ENCODE measurements at places on chromosomes 4 and X. TPM values are rescaled to one million over a fixed set of nuclear protein-coding genes. Genes with fewer than 3 reads are reported as not detected.

DNA sequence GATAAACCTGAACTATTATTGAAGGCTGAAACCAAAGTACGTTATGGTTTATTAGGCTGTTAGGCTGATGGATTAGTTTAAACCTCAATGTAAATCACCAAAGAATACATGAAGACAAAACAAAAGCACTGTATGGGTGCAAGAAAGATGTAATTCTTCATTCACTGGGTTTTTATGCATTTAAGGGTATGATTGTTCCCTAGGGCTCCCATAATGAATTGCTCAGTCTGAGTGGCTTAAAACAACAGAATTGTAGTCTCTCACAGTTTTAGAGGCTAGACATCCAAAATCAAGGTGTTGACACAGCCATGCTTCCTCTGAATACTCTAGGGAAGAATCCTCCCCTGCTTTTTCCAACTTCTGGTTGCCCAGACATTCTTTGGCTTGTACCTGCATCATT, 222.8 kb downstream of the TENM3 start:
- no peaks in the 10 kb centered on the region for H3K36me3 ChIP-seq
- H3K4me1 ChIP-seq, result no peaks in the 10 kb centered on the region
- H3K4me3 ChIP-seq, result no peak overlapping the region
- no peaks in the 10 kb centered on the region for H3K27me3 ChIP-seq
- no peak for DNase-seq

GRCh38 chrX:6849716-6850414, 297.6 kb upstream of the STS start:
- H3K27me3 ChIP-seq, result no peaks in the 10 kb centered on the region
- DNase-seq, result no peak
- H3K27ac ChIP-seq, result no peak overlapping the region
- no peaks in the 10 kb centered on the region for H3K36me3 ChIP-seq
- H3K4me3 ChIP-seq, result no peak overlapping the region

PABPC5 gene
- 0.67 TPM for total RNA-seq

GRCh38 chr4:7501873-7502272, 67.1 kb upstream of the PSAPL1 start:
- no peaks in the 10 kb centered on the region for H3K36me3 ChIP-seq
- no peaks in the 10 kb centered on the region for H3K4me1 ChIP-seq
- no peaks in the 10 kb centered on the region for H3K27me3 ChIP-seq
- DNase-seq, result no peak

CABS1 gene
- total RNA-seq, result not detected

DNA sequence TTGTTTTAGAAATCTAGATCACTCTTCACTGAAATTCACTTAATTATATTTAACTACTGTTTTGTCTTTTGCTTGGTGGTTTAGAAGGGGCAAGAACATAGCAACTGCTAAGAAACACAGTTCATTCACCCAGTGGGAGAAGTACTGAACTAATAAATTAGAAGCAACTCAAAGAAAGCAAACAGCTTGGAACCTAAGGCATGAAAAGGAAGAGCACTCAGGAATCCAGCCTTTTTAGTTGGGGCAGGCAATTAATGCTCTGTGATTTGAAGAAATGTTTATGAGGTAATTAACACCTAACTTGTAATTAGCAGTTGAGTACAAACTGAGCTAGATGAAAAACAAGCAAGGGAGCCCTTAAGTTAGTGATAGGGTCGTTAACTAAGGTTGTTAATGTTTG, 22.8 kb downstream of the SEPTIN11 start:
- H3K27me3 ChIP-seq, result no peaks in the 10 kb centered on the region
- no peak overlapping the region for H3K27ac ChIP-seq
- DNase-seq, result no peak
- H3K4me3 ChIP-seq, result no peak overlapping the region
- no peaks in the 10 kb centered on the region for H3K36me3 ChIP-seq

GRCh38 chr4:173177232-173177631, 8.6 kb downstream of the GALNT7 start:
- no peak overlapping the region for H3K4me3 ChIP-seq
- no peaks in the 10 kb centered on the region for H3K27me3 ChIP-seq
- peaks cover 7% of the 10 kb centered on the region for H3K4me1 ChIP-seq

DNA sequence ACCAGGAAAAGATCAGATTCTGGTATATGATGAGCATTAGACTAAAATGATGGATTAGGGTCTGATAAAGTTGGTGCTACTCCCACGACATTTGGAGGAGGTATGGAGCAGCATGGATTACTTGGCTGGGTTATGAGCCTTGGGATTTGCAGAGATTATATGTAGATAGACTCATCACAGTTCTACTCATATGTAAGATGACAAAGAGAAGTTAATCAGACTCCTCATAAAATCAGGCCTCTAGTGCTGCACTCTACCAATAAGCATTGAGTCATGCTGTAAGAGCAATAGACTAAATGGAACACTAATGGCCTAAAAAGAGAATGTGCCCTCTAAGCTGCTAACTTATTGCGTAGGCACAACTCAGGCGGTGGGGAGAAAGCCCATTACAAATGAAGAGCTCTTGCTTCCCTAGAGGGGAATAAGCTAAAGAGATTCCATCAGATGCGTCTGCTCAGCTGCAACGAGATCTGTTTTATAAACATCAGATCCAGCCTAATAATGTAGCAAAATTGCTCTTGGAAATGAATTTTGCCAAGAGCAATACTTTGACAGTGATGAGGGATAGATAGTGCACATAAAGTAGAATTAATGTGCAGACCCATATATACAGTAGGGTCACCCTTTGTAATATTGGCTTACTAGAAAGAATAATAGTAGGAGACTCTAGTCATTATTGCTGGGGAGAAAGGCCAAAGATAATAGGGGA, 17.5 kb downstream of the LIAS start:
- no peaks in the 10 kb centered on the region for H3K27me3 ChIP-seq
- no peaks in the 10 kb centered on the region for H3K4me1 ChIP-seq
- H3K36me3 ChIP-seq, result peaks cover 29% of the 10 kb centered on the region
- no peak for DNase-seq

CTAG2 gene
- not detected for total RNA-seq

LGI2 gene
- 7.9 TPM for total RNA-seq

MAGEA2 gene
- total RNA-seq, result not detected

DNA sequence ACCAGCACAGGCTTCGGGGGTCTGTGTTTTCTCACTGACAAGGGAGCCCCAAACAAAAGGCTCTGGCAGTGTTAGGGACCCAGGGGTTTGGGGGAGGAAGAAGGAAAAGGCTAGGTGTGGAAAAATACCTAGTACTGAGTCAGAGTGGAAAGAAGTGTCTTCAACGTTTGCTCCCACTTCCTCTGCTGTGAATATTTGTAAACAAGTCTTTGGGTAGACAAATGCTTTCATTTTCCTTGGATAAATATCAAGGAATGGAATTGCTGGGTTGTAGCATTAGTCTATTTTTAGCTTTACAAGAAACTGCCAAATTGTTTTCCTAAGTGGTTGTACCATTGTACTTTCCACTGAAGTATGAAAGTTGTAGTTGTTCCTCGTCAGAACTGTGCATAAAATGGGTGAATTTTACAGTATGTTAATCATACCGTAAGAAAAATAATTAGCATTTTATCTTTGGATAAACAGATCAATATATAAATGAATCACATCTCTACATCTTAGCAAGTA, 17.4 kb downstream of the COL4A5 start:
- no peak for DNase-seq
- H3K27ac ChIP-seq, result no peak overlapping the region
- no peak overlapping the region for H3K4me3 ChIP-seq
- H3K36me3 ChIP-seq, result no peaks in the 10 kb centered on the region
- no peaks in the 10 kb centered on the region for H3K4me1 ChIP-seq

- no peak for DNase-seq
- H3K36me3 ChIP-seq, result no peaks in the 10 kb centered on the region
- no peak overlapping the region for H3K27ac ChIP-seq
- no peaks in the 10 kb centered on the region for H3K4me1 ChIP-seq
- H3K27me3 ChIP-seq, result no peaks in the 10 kb centered on the region
These were observed 155.2 kb upstream of the GALNT7 start for GRCh38 chr4:173013232-173013930.

DNA sequence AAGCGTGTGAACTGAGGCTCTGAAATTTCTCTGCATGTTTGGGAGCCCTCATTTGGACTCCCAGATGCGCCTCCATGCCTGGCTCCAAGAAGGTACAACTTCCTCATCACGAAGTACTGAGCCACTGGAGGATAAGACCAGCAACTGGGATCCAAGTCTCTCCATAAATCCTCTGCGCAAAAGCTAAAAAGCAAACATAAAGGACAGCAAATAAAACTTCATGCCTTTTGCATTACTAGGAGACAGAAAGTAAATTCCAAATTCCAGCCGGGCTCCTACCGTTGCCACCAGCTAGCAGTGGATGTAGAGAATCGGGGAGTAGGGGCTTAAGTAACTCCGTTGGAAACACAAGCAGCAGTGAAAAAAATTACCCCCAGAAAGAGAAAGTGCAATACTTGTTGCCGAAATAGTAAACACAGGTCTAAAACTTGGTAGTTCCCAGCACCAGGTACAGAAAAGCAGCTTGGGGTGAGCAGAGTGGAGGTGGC, 477.1 kb upstream of the TENM3 start:
- no peak overlapping the region for H3K4me3 ChIP-seq
- H3K4me1 ChIP-seq, result no peaks in the 10 kb centered on the region
- no peaks in the 10 kb centered on the region for H3K36me3 ChIP-seq
- H3K27ac ChIP-seq, result no peak overlapping the region
- DNase-seq, result no peak

UGT8 gene
- not detected for total RNA-seq

DNA sequence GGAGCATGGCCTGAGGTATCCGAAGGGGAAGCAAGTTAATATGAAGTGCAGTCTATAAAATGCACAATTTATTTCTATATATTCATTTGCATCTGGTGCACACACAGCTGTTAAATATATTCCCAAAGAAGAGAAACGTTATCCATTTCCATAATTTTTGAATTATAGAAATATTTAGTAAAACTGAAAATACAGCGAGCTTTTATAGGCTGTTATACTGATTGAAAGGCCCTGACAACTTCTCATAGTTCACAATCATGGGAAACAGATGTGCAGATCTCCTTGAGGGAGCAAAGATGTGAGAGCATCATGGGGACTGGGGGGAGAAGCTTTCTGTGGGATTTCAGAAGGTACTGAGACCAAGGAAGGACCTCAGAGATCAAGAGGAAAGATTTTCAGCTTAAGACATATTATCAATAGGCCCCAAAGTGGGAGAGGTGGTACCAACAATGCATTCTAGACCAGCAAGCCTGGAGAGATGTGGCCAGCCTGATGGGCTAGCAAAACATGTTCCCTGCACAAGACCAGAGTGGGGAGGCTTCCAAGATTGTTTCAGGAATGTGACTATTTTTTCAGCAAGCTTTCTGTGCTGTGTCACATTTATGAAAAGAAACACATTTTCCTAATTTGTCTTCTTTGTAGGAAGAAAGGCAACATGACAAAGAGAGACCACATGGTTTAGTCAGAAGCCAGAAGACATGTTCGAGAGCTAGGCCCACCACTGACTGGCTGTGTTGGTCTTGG, 256.0 kb upstream of the SFRP2 start:
- H3K36me3 ChIP-seq, result no peaks in the 10 kb centered on the region
- no peak for DNase-seq
- H3K4me1 ChIP-seq, result no peaks in the 10 kb centered on the region
- H3K4me3 ChIP-seq, result no peak overlapping the region
- H3K27ac ChIP-seq, result no peak overlapping the region
- no peaks in the 10 kb centered on the region for H3K27me3 ChIP-seq

TRO gene
- 4.0 TPM for total RNA-seq

GRCh38 chr4:173386751-173387150, 12.2 kb downstream of the SCRG1 start:
- no peaks in the 10 kb centered on the region for H3K36me3 ChIP-seq
- H3K4me1 ChIP-seq, result no peaks in the 10 kb centered on the region
- no peak overlapping the region for H3K27ac ChIP-seq
- no peaks in the 10 kb centered on the region for H3K27me3 ChIP-seq

GRCh38 chrX:11836284-11836683, 78.2 kb downstream of the MSL3 start:
- no peaks in the 10 kb centered on the region for H3K36me3 ChIP-seq
- H3K27me3 ChIP-seq, result no peaks in the 10 kb centered on the region
- no peak for DNase-seq
- H3K27ac ChIP-seq, result no peak overlapping the region
- no peak overlapping the region for H3K4me3 ChIP-seq

DNA sequence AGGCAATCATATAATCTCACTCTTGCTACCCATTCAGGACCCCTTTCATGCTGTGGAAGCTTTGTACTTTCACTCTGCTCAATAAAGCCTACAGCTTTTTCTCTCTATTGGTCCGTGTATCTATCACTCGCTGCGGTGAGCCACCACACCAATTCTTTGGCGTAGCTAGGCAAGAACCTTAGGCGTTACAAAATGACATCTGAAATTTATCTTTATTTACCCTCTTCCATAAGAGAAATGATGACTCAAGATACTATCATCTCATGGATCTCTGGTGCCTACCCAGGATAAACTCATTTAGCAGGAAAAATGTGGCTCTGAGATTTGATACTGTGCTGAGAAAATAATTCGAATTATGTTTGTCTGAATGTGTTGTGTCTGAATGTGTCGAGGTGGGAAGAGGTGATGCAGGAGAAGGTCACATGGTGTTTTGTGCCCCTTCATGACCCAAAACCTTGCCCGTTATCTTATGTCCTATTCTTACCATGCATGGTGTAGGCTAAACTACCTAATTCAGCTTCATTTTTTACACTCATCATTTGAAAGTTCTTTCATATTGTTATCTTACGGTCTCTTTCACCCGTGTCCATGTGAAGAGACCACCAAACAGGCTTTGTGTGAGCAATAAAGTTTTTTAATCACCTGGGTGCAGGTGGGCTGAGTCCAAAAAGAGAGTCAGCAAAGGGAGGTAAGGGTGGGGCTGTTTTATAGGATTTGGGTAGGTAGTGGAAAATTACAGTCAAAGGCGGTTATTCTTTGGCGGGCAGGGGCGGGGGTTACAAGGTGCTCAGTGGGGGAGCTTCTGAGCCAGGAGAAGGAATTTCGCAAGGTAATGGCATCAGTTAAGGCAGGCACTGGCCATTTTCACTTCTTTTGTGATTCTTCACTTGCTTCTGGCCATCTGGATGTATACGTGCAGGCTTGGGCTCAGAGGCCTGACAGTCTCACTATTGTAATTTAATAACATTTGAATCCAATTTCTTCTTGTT, 41.6 kb upstream of the GIMD1 start:
- H3K4me1 ChIP-seq, result no peaks in the 10 kb centered on the region
- no peak overlapping the region for H3K4me3 ChIP-seq
- no peaks in the 10 kb centered on the region for H3K27me3 ChIP-seq
- no peak for DNase-seq
- no peak overlapping the region for H3K27ac ChIP-seq

CPZ gene
- total RNA-seq, result not detected

CLIC2 gene
- 8.8 TPM for total RNA-seq

DNA sequence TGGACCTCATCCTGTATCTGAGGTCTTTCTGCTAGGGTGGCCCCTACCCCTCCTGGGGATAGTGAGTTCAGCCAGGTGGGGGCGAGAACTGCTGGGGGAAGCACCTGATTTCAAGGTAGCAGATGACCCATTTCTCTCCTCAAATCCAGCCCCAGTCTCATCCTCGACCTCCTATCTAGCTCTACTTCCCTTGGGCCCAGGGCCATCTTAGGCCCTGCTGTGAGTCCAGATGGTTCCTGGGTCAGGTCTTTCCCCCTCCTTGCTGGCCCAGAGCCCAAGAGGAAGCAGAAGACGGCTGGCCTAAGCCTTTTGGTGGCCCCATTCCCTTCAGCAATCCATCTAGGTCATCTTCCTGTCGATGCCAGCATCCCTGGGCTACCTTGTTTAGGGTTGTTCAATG, 3.3 kb downstream of the CDK16 start:
- H3K27ac ChIP-seq, result no peak overlapping the region
- no peaks in the 10 kb centered on the region for H3K27me3 ChIP-seq
- H3K4me3 ChIP-seq, result no peak overlapping the region
- H3K4me1 ChIP-seq, result peaks cover 25% of the 10 kb centered on the region
- no peak for DNase-seq

Measured in heart right ventricle (tissue), 16 donors.